ENCODE measurements at places on chromosomes 11 and 22.
A peak's percentile ranks its signal among the peaks of the same experiment; 100 is the strongest.

GRCh38 chr22:22226448-22227187 lies 18.0 kb upstream of the VPREB1 start:
- no peak for DNase-seq

DNA sequence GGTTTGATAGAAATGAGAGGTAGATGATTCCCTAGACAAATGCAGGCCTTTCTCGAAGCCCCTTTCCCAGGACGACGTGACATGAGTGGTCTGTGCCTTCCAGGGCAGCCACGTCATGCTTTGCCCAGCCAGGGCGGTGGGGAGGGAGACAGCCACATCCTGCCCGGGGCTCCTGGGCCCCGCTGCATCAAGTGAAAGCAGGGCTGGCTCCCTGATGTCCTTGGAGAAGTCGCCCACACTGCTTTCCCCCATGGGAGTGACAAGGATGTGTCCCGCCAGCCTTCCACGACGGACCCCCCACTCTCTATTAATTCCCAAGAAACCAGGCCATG lies 13.2 kb downstream of the PPARA start:
- DNase-seq, result no peak

GRCh38 chr22:45819305-45819704 lies 147.7 kb downstream of the ATXN10 start:
- no peak for DNase-seq

DNA sequence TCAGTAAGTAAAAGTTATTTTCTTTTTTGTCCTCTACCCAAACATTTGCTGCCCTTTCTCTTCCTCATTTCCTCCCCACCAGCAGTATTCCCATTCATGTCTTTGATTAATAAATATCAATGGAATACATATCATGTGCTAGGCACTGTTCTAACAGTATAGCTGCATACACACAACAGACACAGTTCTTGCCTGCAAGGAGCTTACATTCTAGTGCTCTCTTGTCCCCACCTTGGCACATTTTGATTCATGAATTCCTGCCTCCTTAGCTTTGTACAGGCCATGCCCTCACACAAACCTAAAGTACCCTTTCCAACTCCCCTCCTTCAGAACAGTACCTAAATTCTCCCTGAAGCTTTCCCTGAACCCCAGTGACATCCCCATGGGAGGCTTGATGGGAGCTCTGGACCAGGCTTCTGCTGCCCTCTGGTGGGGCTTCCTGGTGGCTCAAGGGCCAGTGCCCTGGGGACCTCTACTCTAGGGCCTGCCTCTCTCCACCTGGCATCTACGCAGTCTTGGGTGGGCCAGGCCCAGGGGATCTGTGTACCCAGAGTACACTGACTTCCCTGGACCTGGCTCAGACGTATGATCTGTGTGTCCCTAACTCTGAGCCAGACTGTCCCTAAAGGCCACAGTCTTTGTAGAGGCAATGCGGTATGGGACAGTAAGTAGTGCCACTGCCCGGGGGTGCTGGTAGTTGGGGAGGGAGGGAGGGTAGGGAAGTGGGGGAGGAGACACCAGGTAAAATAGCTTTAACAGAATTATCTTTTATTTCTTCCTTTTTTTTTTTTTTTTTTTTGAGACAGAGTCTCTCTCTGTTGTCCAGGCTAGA lies 14.1 kb downstream of the RPS13 start:
- no peak for DNase-seq

- no peak for DNase-seq
Observed at GRCh38 chr11:75627906-75628668, 40.8 kb downstream of the MAP6 start.

- DNase-seq, result no peak
Observed at GRCh38 chr11:110379261-110379660, 50.5 kb upstream of the FDX1 start.

DNA sequence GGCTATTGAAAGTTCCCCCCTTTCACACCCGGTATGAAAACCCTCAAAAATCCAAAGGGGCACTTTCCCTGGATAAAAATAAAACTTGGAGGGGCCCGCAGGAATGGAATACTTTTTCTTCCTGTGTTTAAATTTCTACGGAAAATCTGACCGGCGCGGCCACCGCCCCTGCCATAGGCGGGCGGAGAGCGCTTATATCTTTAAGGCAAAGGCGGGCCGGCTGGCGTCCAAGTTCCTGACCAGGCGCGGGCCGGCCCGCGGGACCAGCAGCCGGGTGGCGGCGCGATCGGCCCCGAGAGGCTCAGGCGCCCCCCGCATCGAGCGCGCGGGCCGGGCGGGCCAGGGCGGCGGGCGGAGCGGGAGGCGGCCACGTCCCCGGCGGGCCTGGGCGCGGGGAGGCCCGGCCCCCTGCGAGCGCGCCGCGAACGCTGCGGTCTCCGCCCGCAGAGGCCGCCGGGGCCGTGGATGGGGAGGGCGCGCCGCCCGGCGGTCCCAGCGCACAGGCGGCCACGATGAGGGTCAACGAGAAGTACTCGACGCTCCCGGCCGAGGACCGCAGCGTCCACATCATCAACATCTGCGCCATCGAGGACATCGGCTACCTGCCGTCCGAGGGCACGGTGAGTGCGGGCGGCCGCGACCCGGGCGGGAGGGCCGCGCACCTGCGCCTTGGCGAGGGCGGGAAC lies at the start of gene ANO1:
Gene ANO1 (plus strand): TSS at position 223 of the 686 bp plus-strand sequence. CDS start 290 bp downstream, at position 513.
- DNase-seq, result no peak

DNA sequence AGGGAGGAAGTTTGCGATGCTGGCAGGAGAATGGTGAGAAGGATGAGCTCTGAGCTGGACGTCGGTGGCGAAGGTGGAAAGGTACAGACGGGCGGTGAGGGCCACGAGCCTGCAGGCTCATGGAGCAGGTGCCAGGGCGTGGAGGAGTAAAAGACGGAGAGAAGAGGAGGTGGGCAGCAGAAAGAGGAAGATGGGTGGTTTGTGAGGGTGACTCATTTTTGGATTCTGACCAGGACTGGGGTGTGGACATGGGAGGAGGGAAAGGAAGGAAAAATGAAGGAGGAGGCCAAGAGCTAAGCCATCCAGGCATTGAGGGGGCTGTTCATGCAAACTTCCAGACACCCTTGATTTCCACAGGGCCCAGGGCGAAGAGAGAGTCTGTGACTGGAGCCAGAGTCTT lies 3.5 kb downstream of the ZDHHC24 start:
- DNase-seq, result no peak

DNA sequence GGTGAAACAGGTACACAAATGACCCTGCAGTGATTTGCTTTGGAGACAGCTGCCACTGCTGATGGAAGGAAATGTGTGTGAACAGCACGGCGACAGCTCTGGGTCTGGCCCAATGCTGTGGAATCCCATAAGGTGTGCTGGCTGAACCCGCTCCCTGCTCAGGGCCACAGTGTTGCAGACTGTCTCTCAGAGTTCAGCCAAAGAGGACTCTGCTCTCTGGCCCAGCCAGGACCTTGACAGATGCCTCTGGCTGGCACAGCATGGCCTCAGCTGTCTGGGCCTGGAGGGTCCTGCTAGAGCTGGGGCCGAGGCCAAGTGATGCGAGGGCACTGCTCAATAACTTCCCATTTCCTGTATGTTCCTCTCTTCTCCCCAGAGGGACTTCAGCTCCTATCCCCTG lies 5.3 kb upstream of the ABCC8 start:
- no peak for DNase-seq

DNA sequence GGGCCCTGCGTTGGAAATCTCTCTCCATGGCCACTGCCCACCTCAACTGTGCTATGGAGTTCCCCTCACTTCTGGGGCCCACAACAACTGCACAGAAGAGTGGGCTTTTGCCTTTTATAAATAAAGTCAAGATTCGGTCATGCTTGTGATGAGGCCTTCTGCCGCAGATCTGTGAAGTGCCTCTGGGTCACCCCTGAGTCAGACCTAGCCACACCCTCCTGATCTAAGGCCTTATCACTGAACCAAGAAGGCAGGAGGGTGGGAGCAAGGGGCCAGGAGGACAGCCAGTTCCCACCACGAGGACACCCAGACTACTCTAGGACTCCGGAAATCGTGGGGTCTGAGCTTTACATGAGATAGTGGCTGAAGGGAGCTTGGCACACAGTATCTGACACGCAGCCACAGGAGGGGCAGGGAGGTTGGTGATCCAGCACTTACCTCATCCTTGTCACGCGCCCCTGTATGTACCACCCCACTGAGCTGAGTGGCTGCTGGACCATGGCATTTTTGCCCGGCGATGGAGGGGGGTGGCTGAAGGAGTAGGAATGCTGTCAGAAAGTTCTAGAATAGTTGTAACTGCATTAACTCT lies 115.7 kb downstream of the ABTB2 start:
- DNase-seq, result peak; percentile 60

GRCh38 chr11:12291766-12292165 lies 85.6 kb upstream of the PARVA start:
- no peak for DNase-seq

- no peak for DNase-seq
Observed at GRCh38 chr11:27041141-27041899, 705 bp downstream of the BBOX1 start.

GRCh38 chr11:123218451-123218850 lies 23.4 kb upstream of the CLMP start:
- DNase-seq, result no peak

DNA sequence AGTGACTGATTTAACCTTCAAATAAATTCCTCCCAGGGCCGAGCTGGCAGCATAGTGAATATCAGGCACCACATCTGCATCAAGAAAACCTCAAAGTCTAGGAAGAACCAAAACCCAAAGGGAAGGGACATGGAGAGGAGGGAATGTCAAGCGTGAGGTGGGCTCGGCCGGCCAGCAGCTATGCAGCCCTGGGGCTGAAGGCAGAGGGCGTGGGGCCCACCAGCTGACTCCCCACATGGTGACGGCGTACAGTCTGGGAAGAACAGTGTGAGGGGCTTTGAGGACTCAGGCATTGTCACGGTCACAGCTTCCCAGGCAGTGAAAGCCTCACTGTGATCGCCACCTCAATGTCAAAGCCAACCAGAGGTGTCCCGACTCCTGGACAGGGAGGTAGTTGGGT lies 412.5 kb downstream of the SHANK2 start:
- no peak for DNase-seq

DNA sequence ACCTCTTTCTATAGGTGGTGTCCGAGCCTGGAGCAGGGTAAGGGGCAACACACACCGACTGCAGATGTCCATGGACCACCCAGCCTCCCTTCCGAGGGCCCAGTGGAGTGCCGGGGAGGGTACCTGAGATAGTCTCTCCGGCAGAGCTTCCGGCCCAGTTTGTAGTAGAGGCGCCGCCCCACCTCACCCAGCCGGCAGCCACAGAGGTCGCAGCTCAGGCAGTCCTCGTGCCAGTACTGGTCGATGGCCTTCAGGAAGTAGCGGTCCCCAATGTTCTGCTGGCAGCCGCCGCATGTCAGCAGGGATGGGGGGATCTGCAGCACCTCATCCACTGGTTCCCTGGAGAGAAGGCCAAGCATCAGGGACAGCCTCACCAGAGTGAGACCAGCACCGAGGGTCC lies 27.4 kb downstream of the LMO2 start:
- no peak for DNase-seq

- DNase-seq, result no peak
Observed at GRCh38 chr22:46726066-46726985, 11.7 kb downstream of the CERK start.

DNA sequence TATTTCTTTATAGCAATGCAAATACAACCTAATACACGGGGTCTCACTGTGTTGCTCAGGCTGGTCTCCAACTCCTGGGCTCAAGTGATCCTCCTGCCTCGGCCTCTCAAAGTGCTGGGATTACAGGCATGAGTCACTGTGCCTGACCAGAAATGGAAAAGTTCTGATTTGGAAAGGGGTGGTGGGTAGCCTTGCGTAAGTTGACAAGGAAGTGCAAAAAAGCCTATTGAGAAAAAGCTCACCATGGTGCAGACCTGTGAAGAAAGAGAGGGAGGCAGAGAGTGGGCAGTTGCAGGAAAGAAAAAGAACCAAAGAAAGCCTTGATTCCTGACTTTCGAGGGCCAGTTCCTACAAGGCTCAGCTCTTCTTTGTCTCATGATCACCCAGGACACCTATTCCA lies 27.1 kb downstream of the AGBL2 start:
- no peak for DNase-seq

- no peak for DNase-seq
Observed at GRCh38 chr22:24584871-24585411, 7.9 kb downstream of the LRRC75B start.

GRCh38 chr11:116168459-116168787 lies 604.4 kb downstream of the BUD13 start:
- DNase-seq, result no peak

GRCh38 chr22:46661221-46661851 lies 41.1 kb downstream of the GRAMD4 start:
- no peak for DNase-seq

GRCh38 chr11:125925804-125926203 lies 20.0 kb upstream of the VSIG10L2 start:
- no peak for DNase-seq

GRCh38 chr11:59358595-59358994 lies at the start of gene OR5AN1:
TSS of gene OR5AN1 (plus strand) at chr11:59358895. CDS start at chr11:59364459, 5,564 bp downstream.
- no peak for DNase-seq

GRCh38 chr11:23563591-23563990 lies 703.3 kb upstream of the CCDC179 start:
- DNase-seq, result no peak

DNA sequence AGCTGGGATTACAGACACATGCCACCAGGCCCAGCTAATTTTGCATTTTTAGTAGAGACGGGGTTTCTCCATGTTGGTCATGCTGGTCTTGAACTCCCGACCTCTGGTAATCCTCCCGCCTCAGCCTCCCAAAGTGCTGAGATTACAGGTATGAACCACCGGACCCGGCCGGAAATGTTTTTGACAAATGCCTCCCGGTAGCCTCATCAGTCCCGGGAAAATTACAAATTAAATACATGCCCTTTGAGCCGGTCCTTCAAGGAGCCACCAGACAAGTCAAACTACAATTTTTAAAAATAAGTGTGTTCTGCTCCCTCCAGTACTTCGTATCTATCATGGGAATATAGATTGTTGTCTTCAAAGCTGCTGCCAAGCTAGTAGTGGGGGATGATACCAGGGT lies 17.5 kb downstream of the WBP2NL start:
- no peak for DNase-seq

DNA sequence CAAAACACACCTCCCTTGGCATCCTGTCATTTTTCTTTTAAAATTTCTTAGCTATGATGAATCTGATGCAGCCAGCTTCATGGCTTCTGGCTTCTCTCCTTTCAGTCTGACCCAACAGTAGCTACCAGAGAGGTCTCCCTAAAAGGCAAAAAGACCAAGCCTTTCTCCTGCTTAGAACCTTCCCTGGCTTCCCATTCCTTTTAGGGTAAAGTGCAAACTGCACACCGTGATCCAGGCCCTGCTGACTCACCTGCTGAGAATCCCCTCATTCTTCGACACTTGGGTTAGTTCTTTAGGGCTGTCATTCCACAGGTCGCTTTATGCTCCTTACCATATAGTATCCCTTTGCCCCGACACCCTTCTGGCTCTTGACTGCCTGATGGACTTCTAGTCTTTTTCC lies 362.4 kb downstream of the MIAT start:
- DNase-seq, result no peak

- peak; percentile 34 for DNase-seq
Observed at GRCh38 chr11:13924801-13925327, 37.7 kb upstream of the SPON1 start.

GRCh38 chr11:83836883-83837654 lies 550.9 kb upstream of the CCDC90B start:
- no peak for DNase-seq
